Smooth muscle cell of the pulmonary artery (primary cell): ENCODE measurements at places on chromosomes 16 and 17. TPM values are rescaled to one million over a fixed set of nuclear protein-coding genes. Genes with fewer than 3 reads are reported as not detected.

KDM6B gene
- total RNA-seq = 9.3 and 19.7 TPM in 2 replicates

EPN3 gene
- 0.07 TPM in 1 of 2 replicates, not detected in the other for total RNA-seq

PMFBP1 gene
- total RNA-seq = under 0.01 TPM in 1 of 2 replicates, not detected in the other

PLEKHG4 gene
- total RNA-seq = 34.1 and 51.4 TPM in 2 replicates

UNC13D gene
- total RNA-seq = 1.8 and 3.0 TPM in 2 replicates
